ENCODE measurements at places on chromosomes 13 and 19.
A peak's percentile ranks its signal among the peaks of the same experiment; 100 is the strongest.

- peak; percentile 40 for DNase-seq
Measured at GRCh38 chr13:98576200-98576945, 534 bp downstream of the STK24 start.

GRCh38 chr13:103238441-103238840 lies 172.2 kb upstream of the SLC10A2 start:
- DNase-seq = no peak

DNA sequence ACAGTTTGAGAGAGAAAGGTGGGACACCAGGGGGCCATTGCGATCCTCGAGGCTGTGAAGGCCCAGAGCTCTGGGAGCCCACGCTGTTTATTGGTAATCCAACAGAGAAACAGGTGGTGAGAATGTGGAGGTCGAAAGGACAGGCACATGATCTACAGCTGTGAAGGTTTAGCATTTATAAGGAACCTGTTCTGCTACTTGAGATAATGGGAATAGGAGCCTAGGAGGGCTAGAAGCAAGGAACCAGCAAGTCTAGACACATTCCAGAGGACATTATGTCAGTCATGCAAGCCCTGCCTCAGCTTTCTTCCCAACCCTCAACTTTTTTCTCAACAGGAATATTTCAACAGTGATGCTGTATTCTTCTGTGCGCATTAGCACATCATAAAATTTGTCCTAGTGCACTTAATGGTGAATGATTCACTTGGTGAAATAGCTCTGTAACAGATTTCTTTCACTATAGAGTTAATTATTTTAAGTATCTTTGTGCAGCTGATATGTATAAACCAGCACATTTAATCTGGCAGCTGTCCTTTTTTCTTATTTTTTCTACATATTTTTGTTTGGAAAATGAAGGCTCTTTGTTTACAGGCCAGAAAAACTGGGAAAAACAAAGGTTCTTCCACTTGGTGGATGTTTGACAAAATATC lies 25.4 kb downstream of the ZNF90 start:
- DNase-seq = no peak

DNA sequence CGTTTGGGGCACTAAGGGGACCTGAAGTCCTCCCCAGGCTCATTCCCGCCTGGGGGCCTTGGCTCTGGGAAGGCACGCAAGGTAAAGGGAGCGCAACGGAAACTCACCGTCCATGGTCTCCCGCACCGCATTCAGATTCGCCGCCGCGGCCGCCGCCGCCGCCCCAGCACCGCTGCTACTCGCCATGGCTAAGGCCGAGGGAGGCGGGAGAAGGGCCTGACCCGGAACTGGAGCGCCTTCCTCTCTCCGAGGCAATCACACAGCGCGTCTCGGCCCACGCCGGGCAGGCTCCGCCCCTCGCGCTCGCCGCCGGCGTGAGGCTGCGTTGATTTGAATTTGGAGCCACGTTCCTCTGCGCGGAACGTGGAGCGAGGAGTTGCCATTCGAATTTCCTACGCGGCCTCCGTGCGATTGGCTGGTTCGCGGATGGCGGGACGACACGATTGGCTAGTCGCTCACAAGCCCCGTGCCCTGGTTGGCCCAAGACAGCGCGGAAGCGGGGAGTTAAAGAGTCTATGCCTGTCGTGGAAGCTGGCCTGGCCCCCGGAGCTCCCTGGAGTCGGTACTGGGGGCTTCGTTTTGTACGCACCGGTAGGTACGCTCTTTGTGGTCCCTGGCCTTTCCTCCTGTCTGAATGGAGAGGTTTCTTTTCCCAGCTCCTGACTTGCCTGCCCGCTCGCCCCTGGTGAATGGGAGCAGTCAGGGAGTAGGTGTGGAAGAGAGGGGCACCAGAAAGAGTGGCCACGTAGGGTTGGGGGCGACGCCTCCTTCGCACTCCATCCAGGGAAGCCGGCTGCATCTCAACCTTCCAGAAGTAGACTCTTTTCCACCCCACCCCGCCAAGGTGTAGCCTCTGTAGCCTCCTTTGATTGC lies at the start of the genes BORA and MZT1:
BORA (plus strand) TSS at position 507 of the 873 bp plus-strand sequence. CDS start 1,018 bp downstream, outside the sequence.
MZT1 (minus strand) TSS at position 213 of the 873 bp plus-strand sequence; CDS start at position 186, 27 bp downstream.
- DNase-seq = peak; percentile 95

DNA sequence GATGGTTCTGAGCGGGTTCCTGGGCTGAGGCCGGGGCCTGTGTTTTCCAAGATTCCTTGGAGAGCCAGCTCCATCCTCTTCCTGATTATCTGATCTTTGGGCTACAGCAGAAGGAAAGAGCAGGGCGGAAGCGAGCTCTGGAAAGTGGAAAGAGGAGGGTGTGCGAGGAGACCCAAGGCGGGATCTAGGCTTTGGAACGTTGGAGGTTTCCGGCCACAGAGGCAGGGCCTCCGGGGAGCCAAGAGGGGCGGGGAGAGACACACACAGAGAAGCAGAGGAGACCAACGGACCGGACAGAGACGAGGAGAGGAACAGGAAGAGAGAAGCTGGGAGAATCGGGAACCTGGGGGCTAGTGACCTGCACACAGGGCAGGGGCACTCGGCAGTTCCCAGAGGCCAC lies at the start of gene CLEC11A:
CLEC11A (plus strand) TSS at position 296 of the 400 bp plus-strand sequence. CDS start 162 bp downstream, outside the sequence.
- peak; percentile 40 for DNase-seq

DNA sequence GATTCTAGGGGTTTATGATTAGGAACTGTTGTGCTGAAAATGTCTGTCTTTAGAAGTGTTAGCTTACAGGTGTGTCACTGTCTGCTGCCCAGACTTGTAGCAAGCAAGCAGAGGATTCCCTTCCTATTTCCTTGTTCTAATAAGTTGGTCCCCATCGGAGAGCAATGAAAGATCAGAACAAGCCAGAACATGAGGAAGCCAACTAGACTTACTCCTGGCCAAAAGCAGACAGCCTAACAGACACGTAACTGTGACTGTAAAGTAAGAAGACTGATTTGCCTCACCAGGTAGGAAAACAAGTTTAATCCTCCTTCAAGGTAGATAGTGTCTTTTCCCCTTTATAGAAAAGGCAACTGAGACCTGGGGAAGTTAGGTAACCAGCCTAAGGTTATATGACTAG lies 12.5 kb downstream of the POLR1D start:
- no peak for DNase-seq

DNA sequence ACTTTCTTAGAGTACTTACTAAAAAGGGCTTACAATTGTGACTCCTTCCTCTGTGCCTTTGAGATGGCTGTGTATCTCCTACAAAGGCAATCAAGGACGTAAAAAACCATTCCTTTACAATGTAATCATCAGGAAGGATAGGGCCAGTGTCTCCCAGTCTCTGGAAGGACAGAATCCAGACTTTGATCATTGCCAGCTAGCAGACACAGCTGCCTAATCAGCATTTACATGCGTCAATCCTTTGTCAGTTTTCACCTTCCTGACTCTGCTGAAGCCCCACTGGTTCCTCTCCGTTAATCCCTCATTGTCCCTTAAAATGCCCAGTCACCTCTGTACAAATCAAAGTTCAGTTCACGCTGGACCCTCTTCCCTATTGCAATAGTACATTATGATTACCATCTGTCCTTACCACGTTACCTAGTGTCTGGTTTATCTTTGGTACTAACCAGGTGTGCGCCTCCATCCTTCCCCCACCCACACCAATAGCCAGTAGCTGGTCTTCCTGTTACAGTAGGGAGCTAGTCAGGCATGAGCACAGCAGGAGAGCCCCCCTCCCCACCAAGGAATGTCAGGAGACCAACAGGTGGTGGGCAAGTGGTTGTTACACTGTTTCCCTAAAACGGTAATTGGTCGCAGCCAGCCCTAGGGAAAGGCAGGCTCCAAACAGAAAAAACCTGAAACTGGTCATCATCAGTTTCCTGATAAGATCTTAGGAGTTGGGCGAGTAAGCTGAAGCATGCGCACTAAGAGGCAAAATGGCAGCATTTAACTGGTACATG lies 49.7 kb downstream of the TGDS start:
- DNase-seq = no peak

- no peak for DNase-seq
Measured at GRCh38 chr19:28153123-28153522, 1059.8 kb downstream of the UQCRFS1 start.

DNA sequence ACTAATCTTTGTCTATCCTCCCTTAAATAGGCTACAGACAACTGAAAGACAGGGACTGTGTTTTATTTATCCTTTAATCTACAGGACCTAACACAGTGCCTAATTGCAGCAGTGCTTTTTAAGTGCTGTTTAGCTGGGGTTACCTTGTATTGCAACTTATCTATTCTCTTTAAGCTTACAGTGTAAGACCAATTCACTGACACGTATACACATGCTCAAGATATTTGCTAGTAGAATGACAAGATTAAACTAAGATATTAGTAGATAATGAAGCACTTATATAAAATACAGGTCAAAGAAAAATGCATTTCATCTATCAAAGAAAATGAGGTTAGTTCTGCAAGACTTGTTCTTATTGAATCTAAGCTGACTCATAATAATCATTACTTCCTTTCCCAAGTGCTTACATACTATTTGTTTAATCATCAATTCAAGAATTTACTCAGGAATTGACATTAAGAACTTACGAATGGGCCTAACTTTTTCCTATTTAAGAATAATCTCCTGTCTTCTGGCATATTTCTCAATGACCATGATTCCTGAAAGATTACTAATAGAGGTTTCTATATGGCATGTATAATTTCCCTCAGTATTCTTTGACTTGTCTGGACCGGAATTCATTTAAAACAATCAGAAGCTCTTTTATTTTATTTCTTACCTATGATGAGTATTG lies 75.8 kb upstream of the MAB21L1 start:
- no peak for DNase-seq

- DNase-seq = no peak
Measured at GRCh38 chr13:69274231-69274630, 833.4 kb upstream of the ATXN8OS start.

- DNase-seq = no peak
Measured at GRCh38 chr13:25170554-25171111, 1.5 kb downstream of the AMER2 start.

- peak; percentile 42 for DNase-seq
Measured at GRCh38 chr13:21230516-21230915, 54.1 kb downstream of the MRPL57 start.
